Breast epithelium (tissue), 4 donors: ENCODE measurements at places on chromosomes 1 and 21.

- no peak for DNase-seq
These were observed 63.5 kb downstream of the TCP10L start for GRCh38 chr21:32521736-32522355.

GRCh38 chr1:79235301-79236002, 228.9 kb upstream of the ADGRL4 start:
- DNase-seq = no peak

DNA sequence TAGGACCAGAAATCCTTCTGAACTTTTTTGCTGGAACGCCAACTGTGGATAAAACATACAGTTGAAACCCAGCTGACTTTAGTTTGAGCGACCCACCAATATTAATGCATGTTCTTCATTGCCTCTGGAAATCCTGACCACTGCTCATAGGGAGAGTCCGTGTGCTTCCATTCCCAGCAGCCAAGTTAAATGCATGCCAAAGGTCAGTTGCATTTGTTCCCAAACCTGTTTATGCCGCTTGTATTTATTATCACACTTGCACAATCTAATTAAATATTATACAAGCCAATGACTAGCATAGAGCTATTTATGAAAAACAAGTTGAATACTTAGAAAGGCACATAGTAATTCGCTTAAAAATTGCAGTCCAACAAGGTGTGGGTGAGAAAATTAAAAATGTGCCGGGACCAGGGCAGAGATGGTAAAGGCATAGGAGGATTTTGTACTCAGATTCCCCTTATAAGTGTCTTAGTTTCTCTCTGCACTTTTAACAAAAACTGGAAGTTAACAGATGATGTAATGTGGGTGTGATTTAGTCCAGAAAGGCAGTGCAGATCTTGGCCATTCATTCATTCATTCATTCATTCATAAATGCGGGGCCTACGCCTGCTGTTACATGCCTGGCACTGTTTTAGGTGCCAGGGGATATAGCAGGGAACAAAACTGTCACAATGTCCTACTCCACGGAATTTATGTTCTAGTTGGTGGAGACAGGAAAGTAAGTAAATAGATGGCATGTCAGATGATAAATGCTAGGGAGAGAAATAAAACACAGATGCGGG, 99.7 kb downstream of the PRDM2 start:
- peak; percentile 27 for DNase-seq

- no peak for DNase-seq
These were observed 2.1 kb downstream of the RORC start for GRCh38 chr1:151829352-151830046.

- no peak for DNase-seq
These were observed 369.7 kb downstream of the MATN1 start for GRCh38 chr1:30353637-30354036.

DNA sequence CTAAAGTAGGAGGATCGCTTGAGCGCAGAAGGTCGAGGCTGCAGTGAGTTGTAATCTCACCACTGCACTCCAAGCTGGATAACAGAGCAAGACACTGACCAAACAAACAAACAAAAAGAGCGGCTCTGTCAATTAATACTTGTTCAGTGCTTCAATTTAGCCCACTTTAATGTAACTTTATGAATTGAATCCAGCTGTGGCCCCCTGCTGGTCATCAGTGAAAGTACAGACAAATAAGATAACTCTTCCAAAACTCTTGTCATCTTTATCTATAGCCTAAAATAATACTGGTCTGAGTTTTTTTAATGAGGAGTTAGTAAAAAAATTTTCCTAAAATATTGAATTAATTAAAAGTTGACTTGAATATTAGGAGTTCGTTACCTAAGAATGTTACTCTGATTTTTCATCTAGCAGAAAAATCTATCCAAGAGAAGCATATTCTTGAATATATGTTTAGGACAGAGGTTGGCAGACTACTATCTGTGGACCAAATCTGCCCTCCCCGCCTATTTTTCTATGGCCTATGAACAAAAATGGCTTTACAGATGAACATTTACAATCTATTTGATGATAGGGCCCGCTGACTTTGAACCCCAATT, 26.1 kb downstream of the ATP5PF start:
- DNase-seq = no peak

- DNase-seq = no peak
These were observed 21.7 kb upstream of the GRIK1 start for GRCh38 chr21:29961291-29962027.

- DNase-seq = no peak
These were observed 240.1 kb downstream of the DISC1 start for GRCh38 chr1:231866392-231867331.

GRCh38 chr21:42162831-42163510, 56.0 kb upstream of the ABCG1 start:
- DNase-seq = no peak

- no peak for DNase-seq
These were observed 209.0 kb downstream of the LTN1 start for GRCh38 chr21:28783641-28784185.

GRCh38 chr1:212288615-212289014, 3.4 kb downstream of the PPP2R5A start:
- DNase-seq = no peak

GRCh38 chr1:232250838-232251237, 379.1 kb downstream of the SIPA1L2 start:
- no peak for DNase-seq

DNA sequence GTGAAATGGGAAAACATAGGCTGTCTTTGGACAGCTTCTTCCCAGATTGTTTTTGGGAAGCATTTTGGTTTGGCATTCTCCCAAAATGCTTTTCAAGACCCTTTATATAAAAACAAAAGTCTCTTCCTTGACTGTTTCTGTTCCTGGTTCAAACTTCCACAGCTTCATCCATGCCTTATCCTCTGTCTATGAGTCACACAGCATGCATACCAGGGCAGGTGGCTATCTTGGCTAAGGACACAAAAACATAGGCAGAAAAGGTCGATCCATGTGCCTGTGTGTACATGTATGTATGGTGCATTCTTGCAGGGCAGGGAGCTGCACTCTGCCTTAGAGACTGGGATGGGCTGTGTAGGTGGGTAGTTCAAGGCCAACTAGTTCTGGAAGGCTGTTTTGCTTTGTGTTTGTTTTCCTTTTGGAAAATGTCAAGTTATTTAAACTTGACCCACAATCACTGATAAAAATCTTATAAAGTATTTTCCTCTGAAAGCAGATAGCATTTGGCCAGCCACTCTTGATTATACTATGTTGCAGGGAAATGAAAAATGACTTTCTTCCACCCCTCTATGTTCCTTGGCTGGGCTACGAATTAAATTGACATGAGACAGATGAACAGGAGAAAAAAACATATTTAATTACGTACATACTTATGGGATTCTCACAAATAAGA, 437.0 kb downstream of the SIPA1L2 start:
- no peak for DNase-seq

DNA sequence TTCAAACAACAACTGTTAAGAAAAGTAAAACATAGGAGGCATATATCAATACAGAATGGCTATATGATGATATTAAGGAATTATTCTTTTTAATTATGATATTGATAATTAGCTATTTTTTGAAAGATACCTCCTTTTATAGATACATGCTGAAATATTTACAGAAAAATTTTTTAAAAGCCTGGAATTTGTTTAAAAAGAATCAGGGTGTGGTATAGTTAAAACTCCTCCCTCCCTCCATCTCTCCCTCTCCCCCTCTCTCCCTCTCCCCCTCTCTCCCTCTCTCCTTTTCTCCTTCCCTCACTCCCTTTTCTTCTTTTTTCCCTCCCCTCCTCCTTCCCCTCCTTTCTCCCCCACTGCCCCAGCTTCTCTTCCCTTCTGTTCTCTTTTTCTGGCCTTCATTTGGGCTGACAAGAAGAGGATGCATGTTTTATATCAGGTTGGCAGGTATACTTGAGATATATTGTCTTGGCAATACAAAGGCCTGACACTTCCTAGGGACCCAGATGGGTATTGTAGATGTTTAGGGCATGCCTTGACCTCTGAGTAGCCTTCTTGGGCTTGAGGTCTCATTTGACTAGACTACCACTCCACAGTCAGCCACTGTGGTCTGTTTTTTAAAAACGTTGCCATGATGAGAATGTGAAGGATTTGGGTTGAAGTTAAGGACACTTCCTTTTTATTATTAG, 124.5 kb downstream of the FGGY start:
- no peak for DNase-seq

DNA sequence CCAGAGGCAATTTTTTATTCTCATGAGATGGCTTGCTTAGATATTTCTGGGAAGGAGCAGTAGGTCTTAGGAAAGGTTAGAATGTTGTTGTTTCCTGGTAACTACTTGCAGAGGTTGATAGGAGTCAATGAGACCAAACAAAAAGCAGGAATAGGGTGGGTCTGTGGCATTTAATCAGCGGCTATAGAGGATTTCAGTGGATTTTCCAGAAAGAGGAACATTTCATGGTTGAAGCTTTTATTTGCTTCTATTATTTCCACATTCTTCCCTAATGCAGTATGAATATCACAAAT, 111.3 kb upstream of the PALMD start:
- no peak for DNase-seq

GRCh38 chr1:6790146-6790545, 4.9 kb downstream of the CAMTA1 start:
- DNase-seq = no peak

GRCh38 chr21:25214676-25215075, 392.6 kb downstream of the MRPL39 start:
- no peak for DNase-seq

GRCh38 chr1:62333441-62333840, 14.2 kb upstream of the KANK4 start:
- DNase-seq = no peak

GRCh38 chr1:94079989-94080388, 41.0 kb downstream of the ABCA4 start:
- DNase-seq = no peak

DNA sequence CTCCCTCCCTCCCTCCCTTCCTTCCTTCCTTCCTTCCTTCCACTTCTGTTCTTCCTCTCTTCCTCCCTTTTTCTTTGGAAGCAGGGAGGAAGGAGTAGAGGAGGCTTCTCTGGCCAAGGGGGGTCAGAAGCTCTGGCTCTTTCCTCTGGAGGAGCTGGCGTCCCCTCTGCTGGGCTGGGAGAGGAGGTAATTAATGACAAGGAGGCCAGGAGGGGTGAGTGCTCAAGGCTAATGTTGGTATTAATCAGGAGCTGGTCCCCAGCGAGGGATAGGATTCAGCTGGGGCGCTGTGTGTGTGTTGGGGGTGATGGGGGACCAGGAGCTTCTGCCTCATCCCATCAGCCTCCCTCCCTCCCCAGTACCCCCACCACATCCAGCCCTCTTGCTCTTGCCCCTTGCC, 6.2 kb upstream of the PEAR1 start:
- no peak for DNase-seq

DNA sequence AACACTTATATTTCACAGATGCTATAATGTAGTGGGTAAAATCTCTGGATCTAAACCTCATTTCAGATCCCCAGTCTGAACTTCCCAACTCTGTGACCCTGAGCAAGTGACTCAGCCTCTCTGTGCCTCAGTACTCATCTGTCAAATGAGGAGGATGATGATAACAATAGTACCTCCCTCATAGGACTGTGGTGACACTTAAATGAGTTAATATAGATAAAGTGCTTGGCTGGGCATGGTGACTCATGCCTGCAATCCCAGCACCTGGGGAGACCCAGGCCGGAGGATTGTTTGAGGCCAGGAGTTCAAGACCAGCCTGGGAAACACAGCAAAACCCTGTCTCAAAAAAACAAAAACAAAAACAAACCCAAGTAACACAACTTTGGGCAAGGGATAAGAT, 4.7 kb upstream of the ECE1 start:
- no peak for DNase-seq

DNA sequence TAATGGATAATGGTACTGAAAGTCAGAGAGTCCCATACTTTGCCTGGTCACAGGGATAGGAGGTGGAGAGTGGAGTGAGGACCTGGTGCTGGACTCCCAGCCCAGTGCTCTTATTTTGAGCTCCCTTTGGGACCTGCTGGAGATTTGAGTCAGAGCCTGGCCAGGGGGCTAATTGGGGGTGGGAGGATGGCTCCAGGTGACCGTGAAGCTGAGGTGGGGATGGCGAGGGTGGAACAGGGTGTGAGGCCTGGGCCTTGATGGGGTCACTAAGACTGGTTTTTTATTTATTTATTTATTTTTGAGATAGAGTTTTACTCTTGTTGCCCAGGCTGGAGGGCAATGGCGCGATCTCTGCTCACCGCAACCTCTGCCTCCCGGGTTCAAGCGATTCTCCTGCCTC, 17.8 kb downstream of the AMPD2 start:
- no peak for DNase-seq

DNA sequence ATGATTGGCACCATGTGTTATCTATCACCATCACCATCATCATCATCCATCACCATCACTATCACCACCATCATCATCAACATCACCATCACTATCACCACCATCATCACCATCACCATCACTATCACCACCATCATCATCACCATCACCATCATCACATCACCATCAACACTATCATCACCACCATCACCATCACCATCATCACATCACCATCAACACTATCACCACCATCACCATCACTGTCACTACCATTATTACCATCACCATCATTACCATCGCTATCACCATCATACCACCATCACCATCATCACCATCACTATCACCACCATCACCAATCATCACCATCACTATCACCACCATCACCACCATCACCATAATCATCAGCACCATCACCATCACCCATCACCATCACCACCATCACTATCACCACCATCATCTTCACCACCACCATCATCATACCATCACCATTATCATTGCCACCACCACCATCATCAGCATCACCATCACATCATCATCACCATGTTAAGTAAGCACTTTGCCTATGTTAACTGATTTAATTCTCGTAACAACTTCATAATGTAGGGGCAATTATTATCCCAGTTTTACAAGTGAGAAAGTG, 112.8 kb downstream of the LIPI start:
- DNase-seq = no peak

GRCh38 chr1:195202241-195202640, 1406.0 kb downstream of the KCNT2 start:
- no peak for DNase-seq

DNA sequence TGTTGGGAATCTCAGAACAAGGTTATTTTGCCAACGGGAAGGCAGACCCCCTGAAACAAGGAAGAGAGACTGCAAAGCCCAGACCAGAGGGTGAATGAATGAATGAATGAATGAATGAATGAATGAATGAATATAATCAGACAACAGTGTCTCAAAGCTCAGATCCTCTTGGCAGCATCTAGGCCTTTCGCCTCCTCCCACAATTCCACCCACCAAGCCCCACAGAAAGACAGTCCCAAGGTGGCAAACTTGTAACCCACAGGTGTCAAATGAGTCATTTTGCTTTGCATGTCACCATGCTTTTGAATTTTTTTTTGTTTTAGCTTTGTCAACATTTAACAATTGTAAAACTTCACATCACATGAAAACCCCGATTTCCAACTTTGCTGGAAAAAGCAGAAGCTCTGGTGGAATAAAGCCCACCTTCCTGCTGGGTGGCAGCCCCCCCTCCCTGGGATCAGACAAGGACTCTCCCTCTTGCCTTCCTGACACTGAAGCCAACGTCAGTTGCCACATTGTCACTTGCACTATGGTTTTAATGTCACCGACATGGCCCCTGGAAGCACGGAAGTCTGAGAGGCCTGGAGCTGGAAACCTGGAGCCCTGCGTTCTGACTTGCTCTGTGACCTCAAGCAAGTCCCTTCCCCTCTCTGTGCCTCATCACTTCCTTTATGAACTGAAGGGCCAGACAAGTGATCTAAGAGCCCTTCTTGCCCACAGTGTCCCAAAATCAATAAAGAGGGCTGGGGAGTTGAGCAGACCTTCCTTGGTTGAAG, 134.6 kb upstream of the RUNX3 start:
- DNase-seq = no peak
